T-helper 9 cell (primary cell): ENCODE measurements at places on chromosomes 7 and 10.

DNA sequence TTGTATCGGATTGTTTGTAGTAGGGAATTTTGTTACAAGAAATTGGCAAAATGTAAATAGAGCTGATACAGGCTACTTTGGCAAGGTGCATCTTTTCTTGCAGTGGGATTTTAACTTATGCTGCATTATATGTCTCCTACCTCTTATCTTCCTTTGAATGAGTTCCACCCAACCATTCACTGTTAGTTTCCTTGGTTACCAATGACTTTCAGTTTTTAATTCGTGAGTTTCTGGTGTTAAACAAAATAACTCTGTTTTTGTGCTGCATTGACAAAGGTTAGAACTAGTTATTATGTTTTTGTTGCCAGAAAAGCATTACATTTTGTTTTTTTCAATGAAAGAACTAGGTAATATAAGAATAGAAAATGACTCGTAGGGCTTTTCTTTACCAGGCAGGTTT lies 327.2 kb downstream of the LHFPL3 start:
- no peak for DNase-seq

DNA sequence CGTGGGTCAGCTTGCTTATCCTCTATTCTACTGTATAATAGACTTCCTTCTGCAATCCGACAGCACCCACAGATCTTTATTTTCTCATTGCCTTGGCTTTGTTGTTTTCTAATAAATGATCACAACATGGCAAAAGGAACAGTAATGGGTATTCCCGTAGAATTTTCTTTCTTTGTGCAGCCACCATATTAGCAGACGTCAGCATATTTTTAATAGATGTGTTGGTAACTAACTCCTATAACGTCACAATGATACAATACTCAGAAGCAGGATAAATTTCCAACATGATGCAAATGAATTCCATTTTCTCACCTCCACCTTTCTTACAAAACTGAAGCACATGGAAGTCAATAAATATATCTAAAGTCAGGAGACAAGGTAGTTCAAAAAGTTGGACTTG lies 617.6 kb downstream of the MAGI2 start:
- DNase-seq: no peak

GRCh38 chr7:48875045-48875916 lies 49.1 kb upstream of the CDC14C start:
- no peak for DNase-seq

DNA sequence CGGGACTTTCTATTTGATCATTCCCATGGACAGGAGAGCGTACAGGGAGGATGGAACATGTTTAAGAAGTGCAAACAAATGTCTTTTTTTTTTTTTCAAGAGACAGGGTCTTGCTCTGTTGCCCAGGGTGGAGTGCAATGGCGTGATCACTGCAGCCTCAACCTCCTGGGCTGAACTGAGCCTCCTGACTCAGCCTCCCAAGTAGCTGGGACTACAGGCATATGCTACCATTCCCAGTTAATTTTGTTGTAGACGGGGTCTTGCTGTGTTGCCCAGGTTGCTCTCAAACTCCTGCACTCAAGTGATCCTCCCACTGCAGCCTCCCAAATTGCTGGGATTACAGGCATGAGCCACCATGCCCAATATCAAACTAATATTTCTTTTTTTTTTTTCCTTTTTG lies 40.5 kb downstream of the SPDYE5 start:
- no peak for DNase-seq

DNA sequence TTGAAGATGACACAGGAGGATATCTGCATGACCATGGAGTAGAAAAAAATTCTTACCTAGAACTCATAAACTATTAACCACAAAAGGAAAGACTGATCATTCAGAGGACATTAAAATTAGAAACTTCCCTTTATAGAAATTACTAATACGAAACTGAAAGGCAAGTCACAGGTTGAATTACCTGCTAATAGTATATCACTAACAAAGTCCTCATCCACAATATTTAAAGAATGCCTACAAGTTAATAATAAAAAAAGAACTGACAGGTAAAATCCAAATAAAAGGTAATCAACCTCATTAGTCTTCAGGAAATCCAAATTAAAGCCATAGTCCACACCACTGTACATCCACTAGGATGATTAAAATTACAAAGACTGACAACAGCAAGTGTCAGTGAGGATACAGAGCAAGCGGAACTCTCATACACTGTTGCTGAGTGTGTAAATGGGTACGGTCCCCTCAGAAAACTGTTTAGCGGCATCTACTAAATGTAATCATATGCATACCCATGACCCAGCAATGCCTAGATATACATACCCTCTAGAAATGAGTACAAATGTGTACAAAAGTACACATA lies 71.2 kb downstream of the ARHGAP21 start:
- DNase-seq: no peak

DNA sequence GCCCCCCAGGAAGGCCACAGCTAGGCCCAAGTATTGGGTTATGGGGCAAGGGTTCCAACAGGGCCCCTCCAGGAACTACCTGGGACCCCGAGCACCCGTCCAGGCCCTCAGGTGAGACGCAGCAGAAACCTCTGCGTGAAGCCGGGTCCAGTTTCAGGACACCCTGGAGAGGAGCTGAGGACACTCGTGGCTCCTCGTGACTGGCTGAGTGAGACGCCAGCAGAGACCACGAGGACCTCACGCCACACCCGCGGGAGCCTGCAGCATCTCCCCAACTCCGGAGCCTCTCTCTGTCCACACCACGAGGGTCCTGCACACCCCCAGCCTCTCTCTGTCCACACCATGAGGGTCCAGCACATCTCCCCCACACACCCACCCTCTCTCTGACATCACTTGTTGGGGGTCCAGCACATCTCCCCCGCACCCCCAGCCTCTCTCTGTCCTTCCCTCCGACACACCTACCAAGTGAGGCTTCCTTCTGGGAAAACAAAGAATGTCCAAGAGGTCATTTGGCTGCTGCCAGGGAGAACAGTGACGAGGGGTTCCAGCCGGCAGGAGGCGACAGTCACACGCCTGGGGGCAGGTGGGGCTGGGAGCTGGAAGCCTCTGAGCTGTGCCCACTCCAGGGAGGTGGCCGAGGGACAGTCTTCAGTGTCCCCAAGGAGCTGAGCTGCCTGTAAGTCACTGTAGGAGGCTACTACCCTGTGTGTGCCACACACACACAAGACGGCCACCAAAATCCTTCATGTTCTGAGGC lies 46.1 kb upstream of the PPP2R2D start:
- DNase-seq: no peak

DNA sequence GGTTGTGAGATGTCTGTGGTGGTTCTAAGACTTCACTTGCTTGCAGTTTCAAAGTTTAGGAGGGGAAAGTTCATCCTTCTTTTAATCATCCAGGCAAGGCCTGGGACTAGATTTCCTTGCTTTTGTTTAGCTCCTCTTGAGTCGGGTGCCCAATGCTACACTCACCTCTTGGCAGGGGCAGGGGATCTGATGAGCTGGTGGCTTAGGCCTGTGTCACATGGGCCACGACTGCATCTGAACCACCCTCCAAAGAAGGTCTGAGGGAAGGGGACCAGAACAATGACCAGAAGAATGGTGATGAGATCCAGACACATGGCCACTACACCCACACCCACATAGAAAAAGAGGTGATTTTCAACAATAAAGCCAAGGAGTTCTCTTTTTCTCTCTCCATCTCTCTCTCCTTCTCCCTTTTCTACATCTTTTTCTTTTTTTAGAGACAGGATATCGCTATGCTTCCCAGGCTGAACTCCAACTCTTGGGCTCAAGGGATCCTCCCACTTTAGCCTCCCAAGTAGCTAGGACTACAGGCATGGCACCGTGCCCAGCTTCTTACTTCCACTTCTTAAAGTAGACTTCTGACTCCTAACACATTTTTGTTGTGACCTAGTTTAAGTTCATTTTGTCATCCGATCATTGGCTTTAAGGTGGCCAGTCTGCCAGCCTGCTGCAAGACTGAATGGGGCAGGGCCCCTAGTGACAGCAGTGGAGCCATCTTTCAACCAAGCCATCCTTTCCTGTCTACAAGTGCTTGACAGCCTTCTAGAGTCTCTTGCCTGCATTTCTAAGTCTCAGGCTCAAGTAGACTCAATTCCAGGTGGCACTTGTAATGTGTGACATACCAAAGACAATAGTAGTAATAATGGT lies 350.9 kb downstream of the RNLS start:
- no peak for DNase-seq

DNA sequence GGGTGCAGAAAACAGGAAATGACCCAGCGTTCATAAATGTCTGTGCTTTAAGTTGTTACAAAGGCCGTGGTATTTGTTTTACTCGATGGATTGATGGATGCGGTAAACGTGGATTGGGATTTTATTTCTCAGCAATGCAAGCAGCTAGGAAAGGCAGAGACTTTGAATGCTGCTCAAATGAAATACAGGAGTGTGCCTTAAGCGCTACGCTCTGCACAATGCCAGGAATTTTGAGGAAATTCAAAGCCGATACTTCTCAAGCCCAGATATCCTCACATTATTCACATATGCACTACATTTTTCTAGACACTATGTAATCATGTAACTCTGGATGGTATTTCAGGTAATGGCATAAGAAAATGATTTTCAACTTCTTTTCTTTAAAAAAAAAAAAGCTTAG lies 514.3 kb upstream of the ADARB2 start:
- no peak for DNase-seq

DNA sequence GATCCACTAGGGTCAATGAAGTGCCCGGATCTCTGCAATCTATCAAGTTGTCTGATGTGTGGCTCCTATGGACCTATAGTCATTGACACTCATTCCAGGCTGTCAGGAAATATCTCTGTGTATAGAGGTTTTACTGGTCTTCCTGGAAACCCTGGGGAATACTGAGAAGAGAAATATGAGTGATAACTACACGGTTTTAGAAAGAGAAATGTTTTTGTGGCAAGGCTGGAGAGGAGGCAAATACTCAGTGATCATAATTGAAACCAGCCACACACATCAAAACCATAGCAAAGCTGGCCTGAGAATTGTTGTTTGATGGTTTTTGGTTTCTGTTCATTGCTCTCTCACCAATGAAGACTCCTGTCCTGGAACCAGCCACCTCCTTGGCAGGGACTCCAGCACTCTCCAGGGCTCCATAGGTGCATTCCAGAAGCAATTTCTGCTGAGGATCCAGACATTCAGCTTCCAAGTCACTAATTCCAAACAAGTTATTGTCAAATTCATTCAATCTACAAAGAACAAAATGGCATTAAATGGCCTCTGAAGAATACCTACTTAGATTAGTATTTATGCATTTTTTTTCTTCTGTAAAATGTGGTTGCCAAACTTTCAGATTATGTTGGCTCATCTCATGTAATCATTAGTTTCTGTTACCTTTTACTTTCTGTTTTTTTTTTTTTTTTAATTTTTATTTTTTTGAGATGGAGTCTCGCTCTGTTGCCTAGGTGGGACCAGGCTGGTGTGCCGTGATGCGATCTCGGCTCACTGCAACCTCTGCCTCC lies 108.6 kb upstream of the ABI1 start:
- no peak for DNase-seq

DNA sequence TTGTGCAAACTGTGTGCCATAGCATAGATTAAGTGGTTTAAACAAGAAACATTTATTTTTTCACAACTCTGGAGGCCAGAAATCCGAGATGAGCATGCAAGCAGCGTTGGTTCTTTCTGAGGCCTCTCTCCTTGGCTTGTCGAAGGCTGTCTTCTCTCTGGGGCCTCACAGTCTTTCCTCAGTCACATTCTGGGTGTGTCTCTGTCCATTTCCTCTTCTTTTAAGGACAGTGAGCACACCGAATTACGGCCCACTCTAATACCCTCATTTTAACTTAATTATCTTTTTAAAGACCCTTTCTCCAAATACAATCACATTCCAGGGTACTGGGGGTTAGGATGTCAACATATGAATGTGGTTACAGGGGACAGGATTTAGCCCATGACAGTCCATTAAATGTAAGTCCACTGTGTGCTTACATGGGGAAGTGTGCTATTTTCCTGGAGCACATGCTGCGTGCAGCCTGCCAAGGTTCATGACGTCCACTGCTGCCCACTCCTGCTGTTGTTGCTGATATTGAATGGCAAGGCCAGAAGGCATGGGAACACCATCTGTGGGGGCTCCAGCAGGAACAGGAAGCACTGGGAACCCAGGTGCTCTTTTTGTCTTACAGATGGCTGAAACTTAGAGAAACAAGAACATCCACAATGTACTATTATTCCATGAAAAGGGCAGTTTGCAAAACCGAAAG lies 365.5 kb downstream of the GALNT17 start:
- no peak for DNase-seq

GRCh38 chr10:121448766-121449421 lies 149.3 kb downstream of the FGFR2 start:
- no peak for DNase-seq

DNA sequence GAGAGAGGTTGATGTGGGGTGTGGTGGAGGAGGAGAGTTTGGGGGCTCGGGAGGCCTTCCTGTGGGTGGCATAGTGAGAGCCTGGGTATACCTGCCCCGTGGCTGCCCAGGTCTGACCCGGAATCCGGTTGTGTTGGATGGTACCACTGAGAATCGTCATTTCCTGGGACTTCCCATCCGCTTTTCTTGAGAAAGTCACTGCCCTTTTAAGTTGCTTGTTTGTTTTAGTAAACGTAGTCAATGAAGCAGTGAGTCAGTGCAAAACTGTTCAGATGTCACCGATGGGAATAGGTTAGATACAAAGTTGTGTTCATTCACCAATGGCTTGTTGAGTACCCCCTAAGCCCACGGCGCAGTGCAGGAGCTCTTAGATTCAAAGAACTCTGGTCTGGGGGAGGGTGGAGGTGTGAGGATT lies 285.8 kb downstream of the CAMK1D start:
- no peak for DNase-seq

DNA sequence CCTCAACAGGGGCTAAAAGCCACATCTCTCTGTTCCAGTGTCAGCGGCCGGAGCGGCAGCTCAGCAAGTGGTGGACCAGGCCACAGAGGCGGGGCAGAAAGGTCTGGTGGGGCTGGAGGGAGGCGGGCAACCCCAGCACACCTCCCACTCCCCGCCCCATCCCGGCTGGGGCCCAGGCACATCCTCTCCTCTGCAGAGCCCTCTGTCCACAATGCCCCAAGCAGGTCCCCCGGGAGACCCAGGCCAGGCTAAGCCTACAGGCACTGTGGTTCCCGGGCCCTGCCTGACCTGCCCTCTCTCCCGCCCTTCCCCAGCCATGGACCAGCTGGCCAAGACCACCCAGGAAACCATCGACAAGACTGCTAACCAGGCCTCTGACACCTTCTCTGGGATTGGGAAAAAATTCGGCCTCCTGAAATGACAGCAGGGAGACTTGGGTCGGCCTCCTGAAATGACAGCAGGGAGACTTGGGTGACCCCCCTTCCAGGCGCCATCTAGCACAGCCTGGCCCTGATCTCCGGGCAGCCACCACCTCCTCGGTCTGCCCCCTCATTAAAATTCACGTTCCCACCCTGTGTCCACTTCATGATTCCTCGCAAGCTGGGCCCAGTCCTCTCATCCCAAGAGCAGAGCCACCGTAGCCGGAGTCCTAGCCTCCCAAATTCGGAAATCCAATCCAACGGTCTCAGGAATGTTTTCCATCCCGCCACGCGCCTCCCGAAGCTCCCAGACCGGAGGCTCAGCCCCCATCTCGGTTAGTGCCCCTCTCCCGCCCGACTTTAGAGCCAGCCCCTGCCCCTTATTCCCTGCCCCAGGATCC lies 2.1 kb downstream of the ADIRF start:
- DNase-seq: no peak

- DNase-seq: no peak
These were observed 22.0 kb upstream of the CTTNBP2 start for GRCh38 chr7:117895276-117895675.
